Ecto neural progenitor cell (in vitro differentiated cells): ENCODE measurements at places on chromosomes 5 and 9.

DNA sequence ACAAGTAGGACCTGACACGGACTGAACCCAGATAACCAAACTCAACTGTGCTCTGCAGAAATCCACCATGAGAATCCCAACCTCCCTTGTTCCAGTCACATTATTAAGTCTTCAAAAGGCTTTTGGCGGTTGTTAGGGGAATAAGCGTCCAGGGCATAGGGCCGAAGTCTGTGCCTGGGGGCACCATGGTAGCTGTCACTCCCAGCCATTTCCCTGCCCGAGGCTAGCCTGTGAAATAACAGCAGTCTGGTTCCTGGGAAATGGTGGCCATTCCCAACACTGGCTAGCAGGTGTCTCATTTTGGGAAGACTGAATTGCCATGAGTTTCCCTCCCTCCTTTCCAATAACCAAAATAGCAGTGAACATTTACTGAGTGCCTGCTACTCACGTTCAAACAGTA lies 122.2 kb downstream of the CRB2 start:
- DNase-seq: no peak

GRCh38 chr9:126974594-126974993 lies 60.0 kb downstream of the RALGPS1 start:
- peak; percentile 20 for DNase-seq

- DNase-seq: no peak
Observed at GRCh38 chr9:20684875-20685696, 1.0 kb downstream of the FOCAD start.

DNA sequence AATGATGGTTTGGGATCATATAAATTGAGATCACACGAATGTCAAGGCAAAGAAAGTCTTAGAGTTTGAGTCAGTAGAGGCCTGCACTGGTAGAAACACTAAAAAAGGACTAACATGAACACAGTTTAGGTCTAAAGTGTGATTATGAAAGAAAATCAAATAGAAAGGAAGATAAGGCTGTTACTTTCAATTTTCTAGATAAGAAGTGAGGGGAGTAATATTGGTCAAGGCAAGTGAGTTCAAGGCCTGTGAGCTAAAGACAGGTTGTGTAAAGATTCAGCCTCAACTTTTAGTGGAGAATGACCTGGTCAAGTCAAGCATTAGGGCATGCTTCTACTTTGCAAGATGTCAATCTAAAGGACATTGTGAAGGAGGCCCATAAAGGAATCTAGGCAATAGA lies 19.0 kb downstream of the VLDLR start:
- no peak for DNase-seq

GRCh38 chr9:130090915-130091314 lies 37.2 kb downstream of the GPR107 start:
- no peak for DNase-seq

- no peak for DNase-seq
Observed at GRCh38 chr5:33072726-33073125, 361.6 kb downstream of the NPR3 start.

DNA sequence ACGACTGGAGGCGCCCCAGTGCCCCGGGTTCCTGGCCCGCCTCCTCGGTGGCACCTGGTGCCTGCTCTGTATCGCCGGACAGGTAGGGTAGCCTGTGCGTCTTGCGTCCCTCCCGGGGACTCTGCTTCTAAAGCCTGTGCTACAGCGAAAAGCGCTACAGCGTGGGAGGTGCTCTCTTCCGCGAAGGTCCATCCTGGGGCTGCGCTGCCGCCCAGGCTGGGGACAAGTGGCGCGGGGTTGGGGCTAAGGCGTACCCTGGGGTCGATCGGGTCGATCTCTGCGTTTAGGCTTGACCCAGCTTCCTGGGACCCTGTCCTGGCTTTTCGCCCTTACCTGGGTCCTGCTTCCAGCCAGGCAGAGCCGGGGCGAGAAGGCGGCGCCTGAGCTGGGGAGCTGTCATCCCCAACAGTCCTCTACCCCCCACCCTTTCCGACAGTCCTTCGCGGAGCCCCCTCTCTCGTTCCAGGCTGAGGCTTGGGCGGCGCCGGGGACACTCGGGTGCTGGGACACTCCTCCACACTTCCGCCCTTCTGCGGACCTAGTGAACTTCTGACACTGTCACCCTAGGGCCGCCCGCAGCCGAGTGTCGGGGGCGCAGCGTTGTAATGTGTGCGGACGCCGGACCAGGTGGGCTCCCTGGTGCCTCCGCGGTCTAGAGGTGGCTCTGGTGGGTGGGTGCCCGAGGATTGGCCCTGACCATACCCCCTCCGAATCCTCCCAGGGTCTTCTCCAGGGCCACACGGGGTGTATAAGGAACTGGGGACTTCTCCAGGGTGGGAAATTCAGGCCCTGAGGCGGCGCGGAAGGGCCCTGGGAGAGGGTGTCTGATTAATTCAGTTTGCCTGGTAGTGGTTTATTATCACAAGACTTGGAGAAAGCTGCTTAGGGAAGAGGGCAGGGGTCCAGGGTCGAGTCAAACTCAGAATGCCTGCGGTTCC lies 328.2 kb downstream of the SH3GL2 start:
- DNase-seq: no peak

- DNase-seq: no peak
Observed at GRCh38 chr5:73692166-73692640, 66.2 kb downstream of the ARHGEF28 start.

DNA sequence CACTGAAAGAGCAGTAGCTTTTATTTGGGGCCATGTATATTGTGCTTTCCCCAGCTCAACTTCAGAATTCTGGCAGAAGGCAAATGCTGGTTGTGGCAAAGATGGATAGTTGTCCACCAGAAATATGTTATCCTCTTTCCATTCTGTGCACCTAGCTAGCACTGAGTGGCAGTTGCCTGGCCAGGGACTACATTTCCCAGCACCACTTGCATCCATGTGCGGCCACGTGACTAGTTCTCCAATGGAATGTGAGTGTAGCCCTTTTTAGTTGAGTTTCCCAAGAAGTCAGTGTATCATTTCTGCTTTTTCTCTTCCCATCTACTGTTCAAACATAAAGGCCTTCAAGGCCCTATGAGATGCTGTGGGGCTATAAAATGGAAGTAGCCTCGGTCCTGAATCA lies 354.0 kb upstream of the CLINT1 start:
- no peak for DNase-seq

GRCh38 chr9:74379718-74380117 lies 117.4 kb upstream of the RORB start:
- no peak for DNase-seq

DNA sequence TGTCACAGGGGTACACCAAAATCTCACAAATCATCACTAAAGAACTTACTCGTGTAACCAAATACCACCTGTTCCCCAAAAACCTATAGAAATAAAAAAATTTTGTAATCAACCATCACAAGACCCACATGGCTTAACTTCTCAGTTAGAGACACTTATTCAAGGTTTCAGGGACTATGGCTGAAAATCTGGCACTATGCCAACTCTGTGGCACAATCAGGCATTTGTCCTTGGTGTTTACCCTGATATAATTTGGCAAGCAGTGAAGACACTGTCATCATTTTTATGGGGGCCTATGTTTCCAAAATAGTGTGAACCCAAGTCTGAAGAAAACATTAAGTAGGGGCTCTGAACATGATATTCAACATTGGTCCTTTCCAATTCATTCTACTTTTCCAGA lies 59.0 kb downstream of the ZNF622 start:
- no peak for DNase-seq

- DNase-seq: no peak
Observed at GRCh38 chr5:143977891-143978461, 166.0 kb downstream of the HMHB1 start.

- no peak for DNase-seq
Observed at GRCh38 chr9:28942941-28943340, 1369.7 kb upstream of the C9orf72 start.

DNA sequence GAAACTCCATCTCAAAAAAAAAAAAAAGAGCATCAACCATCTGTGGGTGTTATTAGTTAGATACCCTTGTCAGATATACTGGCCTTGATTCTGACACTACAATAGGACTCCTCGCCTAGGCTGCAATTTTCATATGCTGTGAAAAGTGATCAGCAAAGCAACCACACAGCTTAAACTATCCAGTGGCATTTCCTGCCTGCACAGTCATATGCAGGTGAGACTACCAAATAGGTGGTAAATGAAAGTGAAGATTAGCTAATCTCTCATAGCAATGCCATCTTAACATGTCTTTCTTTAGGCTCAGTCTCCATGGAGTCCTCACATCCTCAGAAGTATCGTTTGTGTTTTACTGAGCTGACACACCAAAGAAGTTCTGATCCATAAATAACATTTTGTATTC lies 40.8 kb downstream of the GRAMD2B start:
- DNase-seq: no peak

GRCh38 chr9:114425126-114425525 lies 37.3 kb upstream of the AKNA start:
- DNase-seq: no peak

- no peak for DNase-seq
Observed at GRCh38 chr9:18970393-18970792, 62.6 kb downstream of the SAXO1 start.

- DNase-seq: no peak
Observed at GRCh38 chr9:4292781-4293180, 7.1 kb downstream of the GLIS3 start.

- no peak for DNase-seq
Observed at GRCh38 chr5:158120760-158121159, 261.8 kb upstream of the CLINT1 start.

- DNase-seq: no peak
Observed at GRCh38 chr5:136206361-136206760, 13.4 kb upstream of the SMIM32 start.
